Urinary bladder (tissue), 4 donors: ENCODE measurements at places on chromosomes 13 and 19. TPM values are rescaled to one million over a fixed set of nuclear protein-coding genes. Genes with fewer than 3 reads are reported as not detected.

Gene ZNF701
- 38.8 TPM for total RNA-seq

Gene SIGLEC11
- 1.7 TPM for total RNA-seq

DNA sequence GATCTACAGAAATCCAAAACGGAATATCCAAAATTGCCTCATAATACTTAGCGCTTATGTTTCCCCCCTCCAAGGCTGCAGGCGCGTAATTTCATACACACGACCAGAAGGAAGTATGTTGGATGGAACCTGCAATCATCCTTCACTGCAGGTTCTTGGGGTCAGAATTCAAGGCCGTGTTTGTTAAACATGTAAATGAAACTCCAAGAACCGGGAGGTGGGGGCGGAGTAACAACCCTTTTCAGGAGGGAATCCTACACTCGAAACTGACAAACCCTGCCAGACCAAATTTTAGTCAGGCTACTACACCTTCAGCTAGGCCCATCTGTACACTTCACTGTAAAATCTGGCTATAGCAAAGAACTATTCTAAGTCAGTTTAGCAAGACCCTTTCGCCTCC lies 1.3 kb downstream of the ZNF607 start:
- no peak for DNase-seq

- DNase-seq: no peak
Observed at GRCh38 chr13:24931450-24932251, 164.3 kb upstream of the PABPC3 start.

DNA sequence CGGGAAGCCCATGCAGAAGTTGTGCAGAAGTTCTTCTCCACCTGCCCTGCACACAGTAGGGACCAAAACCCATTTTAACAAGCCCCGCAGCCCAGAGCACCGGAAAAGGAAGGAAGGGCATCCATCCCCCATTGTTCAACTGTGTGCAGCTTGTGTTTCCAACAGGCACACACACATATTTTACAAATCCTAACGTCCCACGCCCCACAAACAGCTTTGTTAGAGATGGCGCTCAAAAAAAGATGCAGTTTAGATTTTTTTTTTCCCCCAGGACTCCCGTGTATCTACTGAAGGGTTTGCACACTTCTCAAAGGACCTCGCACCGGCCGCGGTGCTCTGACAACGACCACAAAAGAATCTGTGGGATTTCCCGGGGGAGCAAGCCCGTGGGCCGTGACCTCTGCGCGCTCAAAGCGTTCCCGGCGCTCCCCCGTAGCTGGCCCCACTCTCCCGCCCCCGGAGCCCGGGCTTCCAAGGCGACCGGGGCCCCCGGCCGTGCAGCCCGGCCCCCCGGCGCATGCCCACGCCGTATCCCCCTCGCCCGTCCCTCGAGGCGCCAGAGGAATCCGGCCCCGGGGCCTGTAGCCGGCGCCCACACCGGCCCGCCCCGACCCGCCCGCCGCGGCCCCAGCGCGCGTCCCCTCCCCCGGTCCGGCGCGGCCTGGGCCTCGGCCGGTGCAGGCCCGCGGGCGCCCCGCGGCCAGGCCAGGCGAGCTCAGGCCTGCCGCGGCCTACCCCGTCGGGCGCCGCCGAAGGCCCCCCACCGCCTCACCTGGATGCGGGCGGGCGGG lies 523 bp downstream of the ELAVL1 start:
- no peak for DNase-seq

DNA sequence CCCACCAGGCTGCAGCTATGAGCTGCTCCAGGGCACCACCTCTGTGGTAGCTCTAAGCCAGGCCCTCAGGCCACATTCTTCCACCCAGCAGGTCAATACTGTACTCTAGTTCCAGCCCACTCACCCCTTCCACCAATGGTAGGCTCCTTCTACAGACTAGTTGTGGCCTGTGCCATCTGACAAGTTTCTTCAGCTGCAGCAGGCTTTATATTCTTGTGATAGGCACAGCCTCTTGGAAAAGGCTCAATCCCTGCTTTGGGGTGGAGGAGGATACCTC lies 8.5 kb downstream of the MICU2 start:
- DNase-seq: no peak

- no peak for DNase-seq
Observed at GRCh38 chr19:43446746-43447489, 18.5 kb downstream of the LYPD3 start.

GRCh38 chr19:51036519-51036918 lies 1.7 kb upstream of the KLK12 start:
- no peak for DNase-seq

GRCh38 chr19:30784850-30785457 lies 412.8 kb downstream of the ZNF536 start:
- no peak for DNase-seq

DNA sequence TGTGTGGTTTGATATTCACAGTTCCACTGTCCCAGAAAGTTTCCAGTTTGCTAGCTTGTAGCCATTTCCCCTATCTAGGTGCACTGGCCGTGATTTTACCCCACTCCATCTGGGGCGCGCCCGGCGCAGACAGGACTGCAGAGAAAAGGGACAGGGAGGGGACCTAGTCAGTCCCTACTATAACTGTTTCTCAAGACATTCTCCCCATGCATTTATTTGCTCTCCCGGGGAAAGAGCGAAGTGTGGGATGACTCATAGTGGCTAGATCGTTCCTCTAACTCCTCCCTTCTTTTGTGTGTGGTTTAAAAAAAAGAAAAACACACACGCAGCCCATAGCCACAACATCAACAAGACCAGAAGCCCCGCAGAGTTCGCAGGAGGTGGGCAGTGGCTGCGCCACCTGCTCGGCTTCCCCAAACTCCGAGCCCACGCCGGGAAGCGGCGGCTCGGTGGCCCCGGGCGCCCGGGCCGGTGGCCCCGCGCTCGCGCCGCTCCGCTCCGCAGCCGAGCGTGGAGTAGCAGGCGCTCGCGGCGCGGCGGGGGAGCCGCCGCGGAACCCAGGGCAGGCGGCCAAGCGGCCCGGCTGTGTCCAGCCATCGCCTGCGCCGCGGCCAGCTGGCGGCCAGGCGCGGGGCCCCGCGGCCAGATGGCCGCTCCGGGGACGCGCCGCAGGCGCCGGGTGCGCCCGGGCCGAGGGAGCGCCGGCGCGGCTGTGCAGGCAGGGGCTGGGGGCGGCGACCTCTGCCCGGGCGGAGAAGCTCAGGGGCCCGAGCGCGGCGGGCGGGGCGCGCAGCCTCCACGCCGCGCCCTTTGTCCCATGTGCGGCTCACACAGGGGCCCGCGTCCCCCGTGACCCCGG lies 653 bp downstream of the TMTC4 start:
- peak; percentile 48 for DNase-seq

DNA sequence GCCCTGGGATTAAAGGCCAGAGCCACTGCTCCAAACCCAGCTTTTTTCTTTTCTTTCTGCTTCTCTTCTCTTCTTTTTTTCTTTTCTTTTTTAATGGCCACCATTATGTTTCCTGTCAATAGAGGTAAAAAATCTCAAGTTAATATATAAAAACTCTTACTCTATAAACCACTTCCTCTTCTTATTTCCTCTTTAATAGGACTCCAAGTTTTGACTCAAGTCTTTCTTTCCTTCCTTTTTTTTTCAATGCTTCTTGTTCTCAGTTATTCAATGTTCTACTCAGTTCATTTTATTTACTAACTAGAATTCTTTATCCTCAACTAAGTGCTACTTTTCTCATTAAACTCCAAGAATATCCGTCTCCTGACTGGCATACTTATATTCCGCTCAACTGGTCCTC lies 27.1 kb upstream of the MYCBP2 start:
- no peak for DNase-seq

DNA sequence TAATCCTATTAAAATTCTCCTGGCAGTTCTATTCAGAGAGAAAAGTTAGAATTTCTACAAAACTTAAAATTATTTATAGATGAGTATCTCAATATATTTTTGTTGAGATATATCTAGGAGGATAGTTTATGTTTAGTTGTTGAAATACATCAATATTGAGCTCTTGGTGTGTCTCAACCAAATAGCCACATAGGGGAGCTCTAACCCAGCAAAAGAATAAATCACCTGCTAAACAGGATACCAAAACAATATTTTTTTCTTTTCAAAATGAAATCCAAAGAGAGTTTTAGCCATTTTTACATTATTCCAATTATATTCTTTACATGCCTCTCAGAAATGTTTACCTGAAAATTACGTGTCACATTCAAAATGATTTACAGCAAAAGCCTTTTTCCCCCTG lies 954.7 kb downstream of the SLITRK6 start:
- no peak for DNase-seq

DNA sequence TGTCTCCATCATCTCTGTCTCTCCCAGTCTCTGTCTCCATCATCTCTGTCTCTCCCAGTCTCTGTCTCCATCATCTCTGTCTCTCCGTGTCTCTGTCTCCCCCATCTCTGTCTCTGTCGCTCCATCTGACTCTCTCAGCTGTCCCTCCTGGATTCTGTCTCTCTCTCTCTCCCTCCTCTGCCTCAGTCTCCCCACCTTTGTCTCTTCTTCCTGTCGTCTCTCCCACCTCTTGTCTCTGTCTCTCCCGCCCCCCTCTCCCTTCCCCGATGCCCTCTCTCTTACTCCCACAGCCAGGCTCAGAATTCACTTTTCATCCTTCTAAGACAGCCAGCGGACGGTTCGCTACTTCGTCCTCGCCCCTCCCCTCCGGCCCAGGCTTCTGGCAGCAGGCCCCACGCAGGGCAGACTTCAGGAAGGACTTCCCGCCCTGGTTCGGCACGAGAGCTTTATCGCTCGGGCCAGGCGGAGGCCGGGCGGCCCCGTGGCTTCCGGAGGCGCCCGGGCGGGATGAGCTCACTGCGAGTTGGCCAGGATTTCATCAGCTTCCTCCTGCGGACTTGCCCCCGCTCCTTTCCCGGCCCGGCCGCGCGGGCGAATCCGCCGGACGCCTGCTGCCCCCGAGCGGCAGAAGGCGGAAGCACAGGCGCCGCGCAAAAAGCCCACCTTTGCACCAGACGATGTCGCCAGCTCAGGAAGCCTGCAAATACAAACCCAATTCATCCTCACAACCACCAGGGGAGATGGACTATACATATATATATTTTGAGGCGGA lies 12.4 kb upstream of the CCDC9 start:
- DNase-seq: peak; percentile 71

GRCh38 chr13:94708031-94708859 lies 4.1 kb downstream of the SOX21 start:
- DNase-seq: no peak

- no peak for DNase-seq
Observed at GRCh38 chr19:13026462-13027370, 31.4 kb downstream of the NFIX start.
